Colonic mucosa (tissue), 4 donors: ENCODE measurements at places on chromosomes 16 and 17. TPM values are rescaled to one million over a fixed set of nuclear protein-coding genes. Genes with fewer than 3 reads are reported as not detected.

The ZP2 gene
- 0.25 TPM for total RNA-seq

The KRT20 gene
- 1,610 TPM for total RNA-seq

The PLLP gene
- total RNA-seq, result 16.7 TPM

The KRTAP4-6 gene
- not detected for total RNA-seq

The MPHOSPH6 gene
- 22.8 TPM for total RNA-seq

The PMFBP1 gene
- 3.7 TPM for total RNA-seq

The CACNG5 gene
- total RNA-seq, result 0.19 TPM

The TNS4 gene
- total RNA-seq, result 20.4 TPM

The EFNB3 gene
- 0.82 TPM for total RNA-seq

The TOX3 gene
- 50.5 TPM for total RNA-seq

DNA sequence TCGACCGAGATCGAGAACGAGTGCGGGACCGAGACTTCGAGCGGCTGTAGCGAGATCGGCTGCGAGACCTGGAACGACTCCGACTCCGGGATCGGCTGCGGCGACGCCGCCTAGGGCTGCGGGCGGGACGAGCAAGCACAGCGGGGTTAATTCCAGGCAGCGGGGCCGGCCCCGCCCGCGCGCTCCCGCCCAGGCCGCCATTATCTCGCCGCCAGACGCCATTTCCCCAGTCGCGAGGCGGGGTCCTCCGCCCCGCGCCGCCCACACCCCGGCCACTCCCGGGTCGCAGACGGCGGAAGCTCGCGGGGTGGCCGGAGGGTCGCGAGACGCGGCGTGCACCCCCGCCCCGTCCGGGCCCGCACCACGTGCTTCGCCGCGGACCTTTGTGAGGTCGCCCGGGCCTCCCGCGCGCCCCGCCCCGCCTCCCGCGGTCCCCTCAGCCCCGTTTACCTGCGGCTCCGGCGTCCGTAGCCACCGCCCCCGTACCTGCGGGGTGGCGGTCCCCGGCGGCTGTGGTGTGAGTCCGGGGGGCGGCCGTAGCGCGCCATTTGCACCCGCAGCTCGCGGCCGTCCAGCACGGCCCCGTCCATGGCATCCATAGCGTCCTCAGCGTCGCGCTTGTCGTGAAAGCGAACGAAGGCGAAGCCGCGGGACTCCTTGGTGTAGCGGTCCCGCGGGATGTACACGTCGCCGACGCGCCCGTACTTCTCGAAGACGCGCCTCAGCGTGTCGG lies 616 bp downstream of the SRSF2 start:
- no peaks in the 10 kb centered on the region for H3K36me3 ChIP-seq
- H3K27ac ChIP-seq, result peak overlapping the region; percentile 100
- no peaks in the 10 kb centered on the region for H3K27me3 ChIP-seq
- H3K4me1 ChIP-seq, result peaks cover 4% of the 10 kb centered on the region

GRCh38 chr17:1216217-1217088 lies 36.7 kb upstream of the ABR start:
- DNase-seq, result no peak
- H3K4me1 ChIP-seq, result peaks cover 11% of the 10 kb centered on the region
- H3K36me3 ChIP-seq, result no peaks in the 10 kb centered on the region
- H3K27ac ChIP-seq, result no peak overlapping the region
- no peaks in the 10 kb centered on the region for H3K27me3 ChIP-seq

DNA sequence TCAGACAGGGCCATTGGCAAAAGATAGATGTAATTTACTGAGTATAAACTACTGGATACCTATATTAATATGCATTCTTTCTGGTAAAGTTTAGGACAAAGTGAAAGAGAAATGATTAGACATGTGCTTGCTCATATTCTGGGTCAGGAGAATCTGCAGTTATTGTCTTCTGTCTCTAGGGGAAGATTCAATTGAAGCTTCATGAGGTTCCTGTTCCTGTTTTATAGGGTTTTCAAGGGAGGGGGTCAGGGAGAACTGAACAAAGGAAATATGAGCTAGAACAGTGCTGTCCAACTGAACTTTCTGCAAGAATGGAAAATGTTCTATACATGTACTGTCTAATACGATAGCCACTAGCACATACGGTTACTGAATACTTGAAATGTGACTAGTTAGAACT lies 59.3 kb upstream of the CORO6 start:
- H3K27me3 ChIP-seq, result no peaks in the 10 kb centered on the region
- no peak for DNase-seq
- H3K4me1 ChIP-seq, result no peaks in the 10 kb centered on the region
- H3K4me3 ChIP-seq, result no peak overlapping the region

- no peaks in the 10 kb centered on the region for H3K4me1 ChIP-seq
- no peak overlapping the region for H3K27ac ChIP-seq
- no peak overlapping the region for H3K4me3 ChIP-seq
Measured at GRCh38 chr16:72174726-72175125, 2.8 kb upstream of the PMFBP1 start.

GRCh38 chr17:81821603-81822311 lies 11.3 kb downstream of the MCRIP1 start:
- no peaks in the 10 kb centered on the region for H3K27me3 ChIP-seq
- peaks cover 14% of the 10 kb centered on the region for H3K4me1 ChIP-seq

DNA sequence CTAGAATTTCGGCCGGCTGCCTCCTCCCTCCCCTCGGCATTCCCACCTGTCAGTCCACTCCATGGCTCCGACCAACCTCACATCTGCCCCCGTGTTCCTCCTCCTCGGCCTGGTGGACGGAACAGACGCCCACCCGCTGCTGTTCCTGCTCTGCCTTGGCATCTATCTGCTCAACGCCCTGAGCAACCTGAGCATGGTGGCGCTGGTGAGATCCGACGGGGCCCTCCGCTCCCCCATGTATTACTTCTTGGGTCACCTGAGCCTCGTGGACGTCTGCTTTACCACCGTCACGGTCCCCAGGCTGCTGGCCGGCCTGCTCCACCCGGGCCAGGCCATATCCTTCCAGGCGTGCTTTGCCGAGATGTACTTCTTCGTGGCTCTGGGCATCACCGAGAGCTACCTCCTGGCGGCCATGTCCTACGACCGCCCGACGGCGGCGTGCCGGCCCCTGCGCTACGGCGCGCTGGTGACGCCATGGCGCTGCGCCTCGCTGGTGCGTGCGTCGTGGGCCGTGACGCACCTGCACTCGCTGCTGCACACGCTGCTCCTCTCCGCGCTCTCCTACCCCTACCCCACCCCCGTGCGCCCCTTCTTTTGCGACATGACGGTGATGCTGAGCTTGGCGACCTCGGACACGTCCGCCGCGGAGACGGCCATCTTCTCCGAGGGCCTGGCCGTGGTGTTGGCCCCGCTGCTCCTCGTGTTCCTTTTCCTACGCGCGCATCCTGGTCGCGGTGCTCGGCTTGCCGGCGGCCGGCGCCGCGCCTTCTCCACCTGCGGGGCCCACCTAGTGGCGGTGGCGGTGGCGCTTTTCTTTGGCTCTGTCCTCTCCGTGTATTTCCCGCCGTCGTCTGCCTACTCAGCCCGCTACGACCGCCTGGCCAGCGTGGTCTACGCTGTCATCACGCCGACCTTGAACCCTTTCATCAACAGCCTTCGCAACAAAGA lies at the start of gene OR3A2:
Gene OR3A2 (minus strand): TSS at position 440 of the 948 bp plus-strand sequence.
- no peak for DNase-seq
- no peaks in the 10 kb centered on the region for H3K4me1 ChIP-seq
- no peaks in the 10 kb centered on the region for H3K27me3 ChIP-seq
- no peak within 1 kb of the TSS for H3K4me3 ChIP-seq
- no peak within 1 kb of the TSS for H3K27ac ChIP-seq
- H3K36me3 ChIP-seq, result no peaks in the 10 kb centered on the region

- no peaks in the 10 kb centered on the region for H3K27me3 ChIP-seq
- peaks cover 9% of the 10 kb centered on the region for H3K4me1 ChIP-seq
- peak; percentile 18 for DNase-seq
- no peaks in the 10 kb centered on the region for H3K36me3 ChIP-seq
- H3K4me3 ChIP-seq, result no peak overlapping the region
Measured at GRCh38 chr17:77332034-77332971, 191.5 kb downstream of the SEC14L1 start.

DNA sequence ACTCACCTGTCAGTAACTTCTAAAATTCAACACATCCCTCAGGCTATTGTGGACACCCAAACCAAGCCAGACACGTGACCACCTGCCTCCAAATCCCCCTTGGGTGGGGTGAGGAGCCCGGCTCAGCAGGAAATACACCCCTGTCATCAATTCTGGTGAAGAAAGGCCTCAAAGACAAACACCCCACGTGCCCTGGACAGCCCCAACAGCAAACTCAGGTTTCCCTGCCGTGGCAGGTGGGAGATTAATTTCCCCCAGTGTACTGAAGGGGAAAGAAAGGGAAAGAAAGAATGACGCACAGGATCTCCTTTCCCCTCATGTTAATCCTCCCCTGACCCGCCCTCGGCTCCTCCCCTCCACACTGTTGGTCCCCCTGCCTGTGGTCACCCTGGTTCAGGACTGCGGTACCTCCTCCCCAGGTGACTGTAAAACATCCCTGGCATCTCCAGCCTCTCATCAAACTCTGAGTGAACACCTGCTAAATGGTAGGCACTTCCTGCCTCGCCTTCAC lies 98.3 kb downstream of the ZNF423 start:
- no peak overlapping the region for H3K27ac ChIP-seq
- H3K4me1 ChIP-seq, result no peaks in the 10 kb centered on the region
- DNase-seq, result no peak
- no peak overlapping the region for H3K4me3 ChIP-seq
- H3K36me3 ChIP-seq, result no peaks in the 10 kb centered on the region
- H3K27me3 ChIP-seq, result peaks cover 3% of the 10 kb centered on the region

DNA sequence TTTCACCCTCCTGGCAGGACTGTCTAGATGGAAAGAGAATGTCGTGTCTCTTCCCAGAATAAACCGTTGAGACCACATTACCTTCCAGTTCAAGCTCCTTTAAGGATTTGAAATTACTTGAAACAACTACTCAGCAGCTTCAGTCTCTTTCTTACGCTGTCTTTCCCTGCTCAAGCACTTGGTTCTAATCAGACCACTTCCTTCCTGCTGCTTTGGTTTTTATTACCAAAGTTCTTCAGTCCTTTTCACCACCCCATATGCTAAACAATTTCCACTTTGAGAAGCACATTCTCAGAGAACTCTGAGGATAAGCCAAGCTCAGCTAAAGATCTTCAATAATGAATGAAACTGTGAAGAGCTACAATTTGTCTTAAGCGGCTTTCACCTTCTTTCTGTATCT lies 105.4 kb downstream of the STX8 start:
- H3K27ac ChIP-seq, result no peak overlapping the region
- no peak overlapping the region for H3K4me3 ChIP-seq
- H3K27me3 ChIP-seq, result no peaks in the 10 kb centered on the region
- no peaks in the 10 kb centered on the region for H3K36me3 ChIP-seq

- H3K27me3 ChIP-seq, result no peaks in the 10 kb centered on the region
- no peak overlapping the region for H3K27ac ChIP-seq
- no peaks in the 10 kb centered on the region for H3K4me1 ChIP-seq
Measured at GRCh38 chr16:28902909-28903308, 22.1 kb downstream of the RABEP2 start.

GRCh38 chr17:37109731-37110710 lies 161.3 kb downstream of the AATF start:
- H3K36me3 ChIP-seq, result no peaks in the 10 kb centered on the region
- no peaks in the 10 kb centered on the region for H3K27me3 ChIP-seq
- no peak overlapping the region for H3K4me3 ChIP-seq
- no peak overlapping the region for H3K27ac ChIP-seq
- no peaks in the 10 kb centered on the region for H3K4me1 ChIP-seq

GRCh38 chr16:85428168-85428898 lies 184.8 kb upstream of the GSE1 start:
- H3K27ac ChIP-seq, result no peak overlapping the region
- peaks cover 3% of the 10 kb centered on the region for H3K4me1 ChIP-seq
- H3K27me3 ChIP-seq, result no peaks in the 10 kb centered on the region

DNA sequence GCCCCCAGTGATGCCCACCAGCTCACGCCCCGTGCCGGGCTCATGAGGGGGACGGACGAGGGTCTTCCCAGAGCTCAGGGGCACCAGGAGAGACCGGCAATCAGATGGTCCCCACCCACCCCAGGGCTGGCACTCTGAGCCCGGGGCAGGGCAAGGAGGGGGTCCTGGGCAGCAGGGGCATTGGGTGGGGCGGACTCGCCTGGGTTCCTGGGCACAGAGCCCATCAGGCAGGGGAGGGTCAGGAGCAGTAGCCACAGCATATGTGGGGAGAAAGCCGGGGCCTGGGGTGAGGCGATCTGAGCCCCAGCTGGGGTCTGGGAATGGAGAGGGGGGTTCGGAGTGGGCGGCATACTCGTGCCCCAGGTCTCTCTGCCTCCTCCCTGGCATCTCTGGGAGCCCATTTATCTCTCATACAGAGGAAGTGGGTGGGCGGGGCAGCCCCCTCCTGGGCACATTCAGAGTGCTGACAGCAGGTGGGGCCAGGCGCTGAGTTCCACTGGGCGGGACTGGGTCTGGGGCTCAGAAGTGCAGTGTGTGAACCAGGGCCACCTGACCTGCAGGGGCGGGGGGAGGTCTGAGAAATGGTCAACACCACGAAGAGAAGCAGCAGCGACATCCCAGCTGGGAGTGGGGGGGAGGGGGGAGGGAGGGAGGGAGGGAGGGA lies 20.5 kb upstream of the UBE2I start:
- H3K4me3 ChIP-seq, result no peak overlapping the region
- H3K36me3 ChIP-seq, result no peaks in the 10 kb centered on the region
- DNase-seq, result no peak
- no peak overlapping the region for H3K27ac ChIP-seq
- peaks cover 21% of the 10 kb centered on the region for H3K27me3 ChIP-seq

DNA sequence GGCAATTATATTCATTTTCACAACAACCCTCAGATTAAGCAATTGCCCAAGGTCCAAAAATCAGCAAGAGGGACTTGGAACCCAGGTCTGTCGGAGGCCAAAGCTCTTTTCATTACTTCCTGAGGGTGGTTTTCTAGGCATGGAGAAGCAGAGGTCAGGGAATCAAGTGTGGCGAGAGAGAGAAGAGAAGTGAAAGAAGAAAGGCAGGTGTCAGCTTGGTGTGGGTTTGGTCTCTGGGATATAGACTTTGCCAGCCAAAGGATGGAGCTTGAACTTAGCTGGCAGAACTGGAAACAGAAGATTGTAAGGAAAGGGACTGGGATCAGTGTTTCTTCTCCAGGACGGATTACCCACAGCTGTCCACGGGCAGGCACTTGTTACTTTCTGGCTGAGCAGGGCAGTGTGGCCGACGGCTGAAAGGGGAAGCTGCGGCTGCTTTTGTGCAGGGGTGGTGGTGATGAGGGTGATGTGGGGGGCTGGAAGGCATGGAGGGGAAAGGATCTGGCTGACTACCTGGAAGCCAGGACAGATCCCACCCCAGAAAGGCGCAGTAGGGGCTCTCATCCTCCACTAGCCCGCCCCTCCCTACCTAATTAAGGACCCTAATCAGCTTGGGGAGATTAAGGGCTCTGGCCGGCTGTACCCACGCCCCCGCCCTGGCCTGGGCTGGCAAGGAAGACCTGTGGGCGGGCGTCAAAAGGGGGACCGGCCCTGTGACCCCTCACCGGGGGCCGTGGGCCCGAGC lies at the start of gene GUCY2D:
Gene GUCY2D (plus strand): TSS at position 640 of the 745 bp plus-strand sequence. CDS start 433 bp downstream, outside the sequence.
- DNase-seq, result no peak
- no peaks in the 10 kb centered on the region for H3K36me3 ChIP-seq
- H3K27me3 ChIP-seq, result peaks cover 46% of the 10 kb centered on the region

DNA sequence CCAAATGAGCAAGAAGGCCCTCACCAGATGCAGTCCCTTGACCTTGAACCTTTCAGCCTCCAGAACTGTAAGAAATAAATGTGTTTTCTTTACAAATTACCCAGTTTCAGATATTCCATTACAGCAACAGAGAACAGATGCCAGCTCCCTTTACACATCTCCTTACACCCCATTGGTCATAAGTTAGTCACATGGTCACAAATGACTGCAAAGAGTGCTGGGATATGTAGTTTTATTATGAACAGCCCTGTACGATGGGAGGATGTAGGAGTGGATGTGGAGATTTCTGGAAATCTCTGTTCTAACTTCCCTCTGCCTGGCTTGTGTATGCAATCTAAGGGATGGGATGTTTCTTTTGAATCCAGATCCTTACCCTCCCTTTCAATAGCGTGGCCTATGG lies 13.3 kb upstream of the RPL38 start:
- H3K36me3 ChIP-seq, result no peaks in the 10 kb centered on the region
- no peaks in the 10 kb centered on the region for H3K27me3 ChIP-seq
- H3K27ac ChIP-seq, result no peak overlapping the region
- no peak overlapping the region for H3K4me3 ChIP-seq
